ENCODE measurements at places on chromosomes 13 and 19. TPM values are rescaled to one million over a fixed set of nuclear protein-coding genes. Genes with fewer than 3 reads are reported as not detected.

Gene ATP1A3
- total RNA-seq: 434 TPM

Gene CARM1
- 20.3 TPM for total RNA-seq

Gene MEX3D
- 17.0 TPM for total RNA-seq

GRCh38 chr19:14772467-14772866 is 5.9 kb downstream of the ADGRE2 start:
- H3K4me1 ChIP-seq: peaks cover 15% of the 10 kb centered on the region
- peaks cover 14% of the 10 kb centered on the region for H3K27me3 ChIP-seq
- H3K36me3 ChIP-seq: no peaks in the 10 kb centered on the region

DNA sequence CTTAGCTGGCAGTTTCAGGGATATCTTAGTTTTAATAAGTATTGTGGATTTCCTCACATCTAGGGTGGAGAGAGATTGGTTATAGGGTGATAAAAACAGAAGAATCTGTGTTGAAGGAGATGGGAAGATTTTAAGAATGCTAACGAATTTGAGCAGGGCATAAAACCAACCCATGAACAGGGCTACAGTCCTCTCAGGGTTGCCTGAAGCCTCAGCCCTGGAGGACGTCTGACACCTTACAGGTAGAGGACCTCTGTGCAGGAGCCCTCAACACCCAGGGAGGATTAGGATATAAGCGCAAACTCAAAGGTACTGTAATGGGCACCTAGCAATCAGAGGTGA is 461 bp upstream of the WASF3 start:
- H3K4me1 ChIP-seq: peaks cover 16% of the 10 kb centered on the region
- no peak overlapping the region for H3K27ac ChIP-seq
- H3K4me3 ChIP-seq: peak overlapping the region; percentile 35
- H3K36me3 ChIP-seq: no peaks in the 10 kb centered on the region
- no peak for DNase-seq

Gene LPAR6
- total RNA-seq: 59.9 TPM

- DNase-seq: no peak
- H3K36me3 ChIP-seq: no peaks in the 10 kb centered on the region
- H3K27me3 ChIP-seq: no peaks in the 10 kb centered on the region
- no peak overlapping the region for H3K4me3 ChIP-seq
- H3K27ac ChIP-seq: no peak overlapping the region
These were observed 32.6 kb upstream of the ZSCAN5A start for GRCh38 chr19:56347163-56347778.

Gene APBA3
- 19.9 TPM for total RNA-seq

DNA sequence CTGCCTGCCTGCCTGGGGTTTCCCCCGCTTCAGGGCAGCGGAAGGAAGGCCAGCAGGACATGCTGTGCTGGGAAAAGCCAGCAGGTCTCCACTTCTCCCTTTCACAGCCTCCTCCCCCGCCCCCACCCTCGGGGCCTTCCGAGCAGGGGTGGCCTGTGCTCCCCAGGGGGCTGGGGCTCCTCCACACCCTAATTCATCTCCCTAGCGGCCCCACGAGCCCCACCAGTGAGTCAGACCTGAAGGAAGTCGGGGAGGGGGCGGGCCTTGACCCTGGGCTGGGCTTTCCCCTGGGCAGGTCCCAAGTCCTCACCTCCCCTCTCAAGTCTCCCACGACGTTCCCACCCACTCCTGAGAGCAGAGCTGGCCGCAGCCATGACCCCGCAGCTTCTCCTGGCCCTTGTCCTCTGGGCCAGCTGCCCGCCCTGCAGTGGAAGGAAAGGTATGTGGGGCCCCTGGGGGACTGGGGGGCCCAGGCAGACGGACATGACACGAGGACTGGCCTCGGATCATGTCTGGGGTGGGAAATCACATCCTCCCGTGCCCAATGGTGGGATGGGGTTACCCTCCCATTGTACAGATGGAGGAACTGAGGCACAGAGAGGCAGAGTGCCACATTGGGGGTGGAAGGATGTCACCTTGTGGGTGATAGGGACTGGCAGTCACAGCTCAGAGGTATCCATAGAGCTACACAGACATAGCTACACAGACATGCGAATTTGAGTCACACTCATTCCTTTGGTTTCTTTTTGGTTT is at the start of gene EBI3:
TSS of gene EBI3 (plus strand) at position 345 of the 753 bp plus-strand sequence. CDS start at position 373, 28 bp downstream.
- no peak within 1 kb of the TSS for H3K4me3 ChIP-seq
- no peak for DNase-seq
- peaks cover 4% of the 10 kb centered on the region for H3K36me3 ChIP-seq
- H3K27me3 ChIP-seq: peaks cover 19% of the 10 kb centered on the region
- peaks cover 14% of the 10 kb centered on the region for H3K4me1 ChIP-seq

- no peaks in the 10 kb centered on the region for H3K4me1 ChIP-seq
- no peak overlapping the region for H3K27ac ChIP-seq
- no peak overlapping the region for H3K4me3 ChIP-seq
These were observed 623 bp upstream of the C5AR1 start for GRCh38 chr19:47309038-47309437.

GRCh38 chr19:41801031-41801430 is 4.6 kb downstream of the CEACAM3 start:
- no peaks in the 10 kb centered on the region for H3K36me3 ChIP-seq
- peaks cover 4% of the 10 kb centered on the region for H3K27me3 ChIP-seq
- H3K4me1 ChIP-seq: no peaks in the 10 kb centered on the region
- no peak for DNase-seq

DNA sequence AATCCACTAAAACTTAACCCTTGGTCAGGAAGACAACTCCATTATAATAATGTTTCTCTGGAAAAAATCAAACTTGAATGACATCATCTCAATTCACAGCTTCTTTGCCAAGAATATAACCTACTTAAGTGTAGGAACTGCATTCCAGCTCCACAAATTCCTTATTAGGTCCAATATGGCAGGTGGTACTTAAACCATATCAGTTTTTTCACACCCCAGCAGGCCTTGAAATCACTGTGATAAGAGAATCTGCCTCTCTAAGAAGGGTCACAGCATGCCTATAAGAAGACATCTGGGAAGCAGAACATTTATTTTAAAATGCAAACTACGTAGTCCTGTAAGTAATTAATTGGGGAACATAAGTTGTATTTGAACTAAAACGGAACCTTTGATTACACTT is 687.8 kb downstream of the DIAPH3 start:
- no peak overlapping the region for H3K27ac ChIP-seq
- no peaks in the 10 kb centered on the region for H3K36me3 ChIP-seq

DNA sequence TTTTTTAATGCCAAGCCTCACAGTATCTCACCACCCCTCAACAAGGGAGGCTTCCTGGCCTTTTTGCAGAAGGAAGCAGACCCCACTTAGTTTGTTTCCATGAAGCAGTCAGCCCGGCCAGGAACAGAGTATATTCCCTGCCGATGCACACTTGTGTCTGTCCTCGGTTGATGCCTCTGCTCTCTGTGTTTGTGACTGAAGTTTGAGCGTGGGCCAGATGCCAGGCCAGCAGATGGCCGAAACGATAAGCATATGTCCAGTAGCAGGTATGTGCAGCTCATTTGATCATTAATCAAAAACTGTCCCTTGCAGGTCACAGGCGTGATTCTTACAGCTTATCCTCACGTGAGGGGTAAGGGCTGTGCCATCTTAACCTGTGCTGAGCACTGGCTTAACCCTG is 144.0 kb downstream of the IRS2 start:
- no peaks in the 10 kb centered on the region for H3K4me1 ChIP-seq
- H3K27ac ChIP-seq: no peak overlapping the region
- H3K27me3 ChIP-seq: no peaks in the 10 kb centered on the region
- no peaks in the 10 kb centered on the region for H3K36me3 ChIP-seq
- DNase-seq: no peak
- H3K4me3 ChIP-seq: no peak overlapping the region

- DNase-seq: no peak
- no peak overlapping the region for H3K4me3 ChIP-seq
- peaks cover 13% of the 10 kb centered on the region for H3K4me1 ChIP-seq
- no peaks in the 10 kb centered on the region for H3K27me3 ChIP-seq
- H3K36me3 ChIP-seq: no peaks in the 10 kb centered on the region
These were observed 22.0 kb downstream of the GPC6 start for GRCh38 chr13:93248627-93249047.

DNA sequence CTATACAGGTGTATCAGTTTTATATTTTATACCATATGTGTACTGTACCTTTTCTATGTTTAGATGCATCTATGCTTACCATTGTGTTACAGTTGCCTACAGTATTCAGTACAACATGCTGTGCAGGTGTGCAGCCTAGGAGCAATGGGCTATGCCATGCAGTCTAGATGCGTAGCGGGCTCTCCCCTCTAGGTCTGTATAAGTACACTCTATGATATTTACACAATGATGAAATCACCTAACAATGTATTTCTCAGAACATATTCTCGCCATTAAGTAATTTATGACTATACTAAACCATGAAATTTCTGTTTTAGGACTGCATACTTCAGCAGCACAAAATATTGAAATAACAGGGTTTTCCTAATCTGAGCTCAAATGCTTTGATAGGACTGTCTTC is 179.6 kb downstream of the RFC3 start:
- no peaks in the 10 kb centered on the region for H3K36me3 ChIP-seq
- H3K27me3 ChIP-seq: no peaks in the 10 kb centered on the region
- H3K4me3 ChIP-seq: no peak overlapping the region
- no peak for DNase-seq

DNA sequence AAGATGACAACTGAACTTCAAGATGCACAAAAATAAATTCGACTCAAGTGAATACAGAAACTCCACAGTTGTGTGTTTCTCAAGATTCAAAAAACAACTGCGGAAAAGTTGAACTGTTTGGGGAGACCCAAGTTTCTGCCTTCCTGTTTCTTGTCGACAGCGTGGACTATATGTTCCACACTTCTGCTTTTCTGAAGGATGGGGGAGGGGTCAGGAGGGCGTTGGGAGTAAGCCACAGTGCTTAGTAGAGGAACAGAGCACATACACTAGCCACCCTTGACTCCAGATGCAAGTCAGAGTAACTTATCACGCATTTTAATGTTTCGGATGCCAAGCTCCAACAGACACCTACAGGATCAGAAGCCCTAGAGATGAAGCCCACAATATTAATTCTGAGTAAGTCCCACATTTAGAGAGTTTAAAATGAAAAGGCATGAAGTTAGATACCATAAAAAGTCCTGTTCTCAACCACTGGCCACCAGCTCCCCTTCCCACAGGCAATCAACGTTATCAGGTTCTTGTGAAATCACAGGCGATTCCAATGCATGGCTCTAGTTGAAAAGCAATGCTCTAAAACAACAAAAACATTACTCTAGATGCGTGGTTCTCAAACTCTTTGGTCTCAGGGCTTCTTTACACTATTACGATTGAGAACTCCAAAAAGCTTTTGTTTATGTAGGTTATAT is 4.2 kb downstream of the TUBGCP3 start:
- H3K27me3 ChIP-seq: no peaks in the 10 kb centered on the region
- H3K27ac ChIP-seq: no peak overlapping the region
- peaks cover 7% of the 10 kb centered on the region for H3K4me1 ChIP-seq
- peaks cover 6% of the 10 kb centered on the region for H3K36me3 ChIP-seq
- no peak overlapping the region for H3K4me3 ChIP-seq

- H3K4me3 ChIP-seq: no peak overlapping the region
- no peaks in the 10 kb centered on the region for H3K27me3 ChIP-seq
- no peak for DNase-seq
- H3K4me1 ChIP-seq: no peaks in the 10 kb centered on the region
- no peak overlapping the region for H3K27ac ChIP-seq
These were observed 71.3 kb downstream of the DPF1 start for GRCh38 chr19:38152461-38153379.

Gene ADGRE2
- 0.33 TPM for total RNA-seq
